ENCODE measurements at places on chromosomes 16 and 17.
A peak's percentile ranks its signal among the peaks of the same experiment; 100 is the strongest.

DNA sequence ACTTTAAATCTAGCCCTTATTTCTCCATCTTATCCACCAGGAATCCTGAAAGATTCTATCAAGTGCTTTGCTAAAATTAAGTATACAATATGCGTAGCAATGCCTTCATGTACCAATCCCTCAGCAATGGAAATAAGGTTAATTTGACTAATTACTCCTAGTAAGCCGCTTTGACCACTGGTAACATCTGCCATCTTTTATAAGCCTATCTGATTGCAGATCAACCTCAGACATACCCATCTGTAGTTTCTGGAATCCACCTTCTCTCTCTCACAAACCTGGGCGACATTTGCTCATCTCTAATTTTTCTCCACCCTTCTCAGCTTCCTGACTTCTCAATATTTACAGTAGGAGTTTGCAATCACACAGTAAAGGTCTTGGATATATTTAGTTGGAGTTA lies 138.8 kb upstream of the CRHR1 start:
- no peak for DNase-seq

DNA sequence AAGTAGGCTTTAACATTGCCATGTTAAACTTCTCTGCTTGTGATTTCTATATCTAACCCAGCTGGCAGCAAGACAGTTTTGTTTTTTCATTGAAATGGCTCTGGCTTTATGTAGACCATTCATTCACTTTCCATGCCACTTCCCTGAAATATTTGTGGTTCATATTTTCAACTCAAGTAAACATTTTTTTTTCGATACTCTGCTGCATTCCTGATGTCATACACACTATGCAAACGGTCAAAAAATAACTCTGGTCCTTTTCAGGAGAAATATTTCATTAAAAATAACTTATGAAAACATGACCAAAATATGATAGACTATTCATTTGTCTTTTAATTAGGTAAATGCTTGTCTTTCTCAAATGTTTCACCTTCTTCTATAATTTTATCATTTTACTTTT lies 116.3 kb downstream of the USP22 start:
- no peak for DNase-seq

GRCh38 chr17:42704837-42705494 lies 22.6 kb downstream of the CNTNAP1 start:
- no peak for DNase-seq

GRCh38 chr17:29016345-29017210 lies 10.7 kb upstream of the SEZ6 start:
- DNase-seq = no peak

- DNase-seq = no peak
These were observed 1.7 kb downstream of the SMTNL2 start for GRCh38 chr17:4586043-4586442.

DNA sequence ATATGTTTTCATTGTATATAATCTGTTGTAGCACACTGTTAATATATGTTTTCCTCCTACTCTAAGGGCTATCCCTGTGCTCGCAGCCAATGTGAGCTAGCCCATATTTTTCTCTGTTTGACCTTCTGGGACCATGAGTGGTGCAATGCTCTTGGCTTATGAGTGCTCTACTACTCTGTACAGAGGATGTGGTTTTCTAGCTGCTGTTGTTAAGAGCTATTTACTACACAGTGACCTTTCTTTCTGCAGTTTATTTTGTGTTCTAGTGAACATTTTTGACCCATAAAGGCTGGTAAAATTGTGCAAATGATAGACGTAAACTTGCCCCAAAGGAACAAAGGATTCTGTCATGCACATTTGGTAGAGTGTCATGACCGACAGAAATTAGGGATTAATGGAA lies 84.1 kb upstream of the CPHXL start:
- DNase-seq = no peak

GRCh38 chr17:70552982-70553334 lies 383.6 kb downstream of the KCNJ2 start:
- no peak for DNase-seq

GRCh38 chr16:71350821-71351557 lies 7.5 kb upstream of the CALB2 start:
- DNase-seq = no peak

DNA sequence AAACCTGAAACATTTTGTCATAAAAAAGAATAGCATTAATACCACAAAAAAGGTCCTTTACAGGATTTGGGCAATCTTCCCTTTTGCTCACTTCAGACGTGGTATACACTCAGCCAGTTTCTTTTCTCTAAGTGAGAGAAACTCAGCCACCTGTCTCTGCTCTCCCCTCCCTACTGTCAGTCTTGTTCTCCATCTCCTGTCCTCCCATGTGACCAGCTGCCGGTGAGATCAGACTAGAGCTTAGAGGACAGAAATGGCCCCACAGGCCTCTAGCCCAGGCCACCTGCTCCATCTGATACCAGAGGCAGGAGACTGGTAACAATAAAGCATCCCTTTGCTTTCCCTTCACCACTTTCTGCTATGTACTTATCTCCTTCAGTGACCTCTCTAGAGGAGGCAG lies 34.9 kb downstream of the CMC2 start:
- no peak for DNase-seq

DNA sequence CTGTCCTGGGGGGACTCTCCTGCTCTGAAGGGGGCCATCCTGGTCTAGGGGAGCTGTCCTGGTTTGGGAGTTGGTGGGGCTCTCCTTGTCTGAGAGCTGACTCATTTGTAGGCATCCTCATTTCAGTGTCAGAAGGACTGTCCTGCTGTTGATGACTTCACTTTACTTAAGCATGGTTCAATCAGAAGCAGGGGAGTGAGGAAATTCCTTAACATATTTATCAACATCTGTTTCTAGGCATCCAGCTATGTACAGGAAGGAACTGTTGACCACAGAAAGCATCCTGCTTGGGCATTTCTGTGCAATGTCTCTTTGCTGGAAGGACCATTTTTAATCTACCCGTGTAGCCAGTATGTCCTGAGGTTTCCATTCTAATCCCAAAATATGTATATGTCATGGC lies 502.7 kb upstream of the HSBP1 start:
- DNase-seq = no peak

DNA sequence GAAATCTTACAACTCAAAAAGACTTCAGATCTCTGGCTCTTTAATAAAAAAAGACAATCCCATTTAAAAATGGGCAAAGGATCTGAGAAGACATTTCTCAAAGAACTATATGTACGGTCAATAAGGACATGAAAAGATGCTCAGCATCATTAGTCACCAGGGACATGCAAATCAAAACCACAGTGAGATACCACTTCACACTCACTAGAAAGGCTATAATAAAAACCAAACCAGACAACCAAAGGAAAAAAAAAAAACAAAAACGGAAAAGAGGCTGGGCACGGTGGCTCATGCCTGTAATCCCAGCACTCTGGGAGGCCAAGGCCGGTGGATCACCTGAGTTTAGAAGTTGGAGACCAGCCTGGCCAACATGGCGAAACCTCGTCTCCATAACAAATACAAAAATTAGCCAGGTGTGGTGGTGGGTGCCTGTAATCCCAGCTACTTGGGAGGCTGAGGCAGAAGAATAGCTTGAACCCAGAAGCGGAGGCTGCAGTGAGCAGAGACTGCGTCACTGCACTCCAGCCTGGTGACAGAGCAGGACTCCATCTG lies 1.7 kb upstream of the NPIPB7 start:
- no peak for DNase-seq

DNA sequence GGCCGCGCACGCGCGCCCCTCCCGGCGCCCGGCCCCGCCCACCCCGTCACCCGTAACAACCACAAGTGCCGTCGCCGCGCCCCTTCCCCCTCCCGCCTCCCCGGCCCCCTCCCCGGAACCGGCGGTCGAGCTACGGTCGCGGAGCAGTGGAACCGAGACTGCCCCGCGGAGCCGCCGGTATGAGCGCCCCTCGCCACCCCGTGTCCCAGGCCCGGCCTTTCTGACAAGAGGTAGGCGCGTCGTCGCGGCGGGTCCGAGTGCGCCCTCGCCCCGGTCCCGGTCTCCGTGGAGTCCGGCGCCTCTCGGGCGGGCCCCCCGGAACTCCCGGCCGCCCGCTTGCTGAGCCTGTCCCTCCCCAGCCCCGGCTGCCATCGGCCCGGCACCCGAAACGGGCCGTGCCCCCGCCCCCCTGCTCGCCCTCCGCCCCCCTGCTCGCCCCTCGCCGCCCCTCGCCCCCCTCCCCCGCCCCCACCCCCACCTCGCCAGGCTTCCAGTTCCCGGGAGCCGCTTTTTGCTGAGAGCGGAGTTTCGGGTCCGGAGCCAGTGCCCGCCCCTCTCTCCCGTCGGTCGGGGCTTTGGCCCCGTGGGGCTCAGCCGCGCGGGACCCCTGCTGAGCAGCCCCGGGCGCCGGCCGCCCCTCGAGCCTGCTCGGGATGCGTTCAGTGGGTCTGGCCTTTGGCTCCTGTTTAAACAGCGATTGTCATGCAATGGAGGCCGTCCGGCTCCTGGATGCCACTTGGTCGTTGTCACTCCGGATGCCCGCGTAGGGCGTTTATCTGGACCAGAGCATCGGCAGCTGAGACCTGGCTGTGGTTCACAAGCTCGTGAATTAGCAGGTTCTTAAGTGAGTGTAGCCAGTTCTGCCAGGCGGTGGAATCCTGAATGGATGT lies at the start of gene SEC14L1:
TSS of gene SEC14L1 (plus strand) at position 92 of the 890 bp plus-strand sequence. CDS start 2,628 bp downstream, outside the sequence.
- DNase-seq = peak; percentile 28

- no peak for DNase-seq
These were observed 82.7 kb upstream of the CREBBP start for GRCh38 chr16:3963203-3963602.

- DNase-seq = no peak
These were observed 6.7 kb downstream of the FAM117A start for GRCh38 chr17:49757151-49757777.

GRCh38 chr16:27928542-27928941 lies 135.0 kb downstream of the GSG1L start:
- DNase-seq = no peak

- DNase-seq = no peak
These were observed 2.7 kb downstream of the KRT35 start for GRCh38 chr17:41478237-41478636.

DNA sequence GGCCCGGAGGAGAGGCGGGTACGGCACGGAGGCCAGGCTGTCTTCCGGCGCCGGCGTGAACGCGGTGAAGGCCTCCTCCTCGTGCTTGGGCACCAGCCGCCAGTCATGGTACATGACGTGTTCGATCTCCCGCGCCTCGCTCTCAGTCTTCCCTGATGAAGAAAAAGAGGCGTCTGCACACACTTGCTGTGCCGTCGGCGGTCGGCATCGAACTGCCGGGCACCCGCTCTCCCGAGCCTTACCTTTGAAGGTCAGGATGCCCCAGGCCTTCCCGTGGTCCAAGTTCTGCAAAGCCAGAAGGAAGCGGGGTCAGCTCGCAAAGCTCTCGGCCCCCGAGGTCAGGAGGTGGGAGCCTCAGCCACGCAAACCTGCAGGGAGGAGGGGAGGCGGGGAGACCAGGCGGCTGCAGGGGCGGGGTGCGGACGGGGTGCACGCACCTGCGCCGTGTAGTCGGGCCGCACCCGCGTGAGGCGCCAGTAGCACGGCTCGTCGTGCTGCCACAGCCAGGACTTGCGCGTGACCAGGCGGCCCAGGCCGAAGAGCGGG lies at the start of gene EME2:
TSS of gene EME2 (plus strand) at position 449 of the 546 bp plus-strand sequence. CDS start 418 bp downstream, outside the sequence.
- DNase-seq = no peak

- no peak for DNase-seq
These were observed 141.9 kb downstream of the BCAS3 start for GRCh38 chr17:60819447-60820130.

- no peak for DNase-seq
These were observed 15.9 kb upstream of the CLEC18C start for GRCh38 chr16:70157477-70158260.

GRCh38 chr17:66492561-66493005 lies 190.2 kb downstream of the PRKCA start:
- no peak for DNase-seq

- DNase-seq = no peak
These were observed 26.6 kb downstream of the CCDC42 start for GRCh38 chr17:8718001-8718563.

- DNase-seq = no peak
These were observed 60.5 kb downstream of the SLC5A11 start for GRCh38 chr16:24906199-24906808.

DNA sequence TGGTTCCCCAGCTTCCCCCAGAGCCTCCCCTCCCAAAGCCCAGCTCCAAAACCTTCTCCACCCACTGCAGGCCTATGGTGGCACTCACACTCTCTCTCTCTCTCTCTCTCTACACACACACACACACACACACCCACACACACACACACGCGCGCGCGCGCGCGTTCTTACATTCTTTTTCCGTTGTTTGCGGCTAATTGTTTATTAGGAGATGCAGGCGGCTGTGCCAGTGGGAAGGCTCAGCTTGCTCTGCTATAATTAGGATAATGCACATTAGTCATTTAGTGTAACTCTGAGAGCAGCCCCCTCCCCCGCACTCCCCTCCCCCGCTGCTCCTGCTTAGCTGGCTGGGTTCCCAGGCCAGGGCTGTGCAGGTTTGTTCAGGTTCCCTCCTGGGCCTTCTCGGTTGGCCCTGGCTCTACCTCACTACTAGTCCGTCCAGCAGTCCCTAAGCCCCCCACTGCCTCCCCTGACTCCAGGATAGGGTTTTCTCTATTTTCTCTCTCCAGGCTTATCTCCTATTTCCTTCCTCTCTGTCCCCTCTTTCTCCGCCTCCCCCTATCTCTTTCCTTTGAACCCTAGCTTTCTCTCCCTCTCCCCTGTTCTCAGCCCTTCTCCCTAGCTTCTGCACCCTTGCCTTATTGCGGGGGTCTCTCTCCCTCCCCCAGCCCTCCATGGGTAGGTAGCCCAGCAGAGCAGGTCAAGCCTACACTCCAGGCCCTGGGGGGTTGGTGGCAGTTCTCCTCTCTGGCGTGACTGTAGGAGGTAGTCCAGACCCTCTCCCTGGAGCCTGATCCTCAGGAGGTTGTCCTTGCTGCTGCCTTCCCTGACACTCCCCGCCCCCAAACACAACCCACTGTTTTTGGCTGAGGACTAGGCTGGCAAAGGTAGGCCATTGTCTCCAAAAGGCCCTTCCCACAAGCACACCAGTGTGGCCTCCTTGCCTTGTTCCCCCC lies 34.0 kb downstream of the TMEM132E start:
- DNase-seq = no peak

GRCh38 chr17:43723697-43724359 lies 34.8 kb downstream of the SOST start:
- DNase-seq = no peak

GRCh38 chr16:30041841-30042240 lies 10.8 kb upstream of the TLCD3B start:
- no peak for DNase-seq

DNA sequence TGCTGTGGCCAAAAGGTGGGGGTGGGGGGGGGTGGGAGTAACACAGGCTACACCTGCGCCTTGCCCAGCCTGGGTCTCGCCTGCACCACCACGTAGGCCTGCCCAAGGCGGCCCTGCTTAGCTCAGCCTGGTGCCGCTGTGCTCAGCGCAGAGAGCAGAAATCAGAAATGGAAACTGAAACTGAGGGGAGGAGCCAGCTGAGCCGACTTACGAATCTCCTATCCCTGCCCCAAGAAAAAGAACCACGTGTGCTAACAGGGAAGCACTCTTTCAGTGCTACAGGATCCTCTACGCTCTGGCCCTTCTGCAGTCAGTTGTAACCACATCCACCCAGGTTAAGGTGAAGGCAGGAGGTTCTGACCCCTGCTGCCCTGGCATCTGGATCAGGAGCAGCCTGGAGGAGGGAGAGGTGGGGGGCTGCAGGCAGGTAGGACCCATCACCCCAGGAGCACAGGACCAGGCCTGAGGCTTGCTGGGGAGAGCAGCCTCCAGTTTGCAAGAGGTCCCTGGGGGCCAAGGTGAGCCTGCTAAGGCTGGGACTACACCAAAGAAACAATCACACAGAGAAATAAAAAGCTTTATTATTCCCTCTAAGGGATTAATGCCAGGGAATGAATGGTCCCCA lies at the start of gene DHX58:
TSS of gene DHX58 (minus strand) at position 163 of the 625 bp plus-strand sequence. CDS start 822 bp downstream, outside the sequence.
- no peak for DNase-seq

- DNase-seq = no peak
These were observed 47.6 kb downstream of the MED13 start for GRCh38 chr17:62017496-62017895.

- no peak for DNase-seq
These were observed 47.9 kb upstream of the HNF1B start for GRCh38 chr17:37792787-37793186.
